ENCODE measurements at places on chromosomes 13 and 19. TPM values are rescaled to one million over a fixed set of nuclear protein-coding genes. Genes with fewer than 3 reads are reported as not detected.

The LPAR6 gene
- polyA plus RNA-seq = 9.4 TPM

The ZNF229 gene
- not detected for polyA plus RNA-seq

The RDH8 gene
- not detected for polyA plus RNA-seq

The PABPC3 gene
- not detected for polyA plus RNA-seq

The ZNF285 gene
- 2.7 TPM for polyA plus RNA-seq

Data from immature natural killer cell (primary cell).